ENCODE measurements at places on chromosomes 6 and 20.

DNA sequence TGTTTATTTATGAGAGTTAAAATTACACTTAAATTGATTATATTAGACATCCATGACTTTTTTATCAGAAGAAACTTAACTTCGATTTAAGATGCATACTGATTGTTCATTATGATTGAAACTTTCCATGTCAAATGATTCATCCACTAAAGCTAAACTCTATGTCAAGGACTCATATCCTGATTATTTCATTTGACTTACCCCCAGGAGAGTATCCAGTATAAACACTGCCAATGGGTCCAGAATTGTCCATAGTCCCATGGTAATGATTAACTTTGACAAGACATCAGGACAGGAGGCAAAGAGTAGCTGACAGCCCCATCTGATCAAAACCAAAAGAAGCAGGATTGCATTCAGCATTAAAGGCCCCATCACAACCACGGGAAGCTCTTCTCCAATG lies 709.9 kb downstream of the TFAP2A start:
- peak; percentile 8 for DNase-seq

GRCh38 chr6:139568151-139568955 lies 193.9 kb upstream of the CITED2 start:
- DNase-seq = no peak

DNA sequence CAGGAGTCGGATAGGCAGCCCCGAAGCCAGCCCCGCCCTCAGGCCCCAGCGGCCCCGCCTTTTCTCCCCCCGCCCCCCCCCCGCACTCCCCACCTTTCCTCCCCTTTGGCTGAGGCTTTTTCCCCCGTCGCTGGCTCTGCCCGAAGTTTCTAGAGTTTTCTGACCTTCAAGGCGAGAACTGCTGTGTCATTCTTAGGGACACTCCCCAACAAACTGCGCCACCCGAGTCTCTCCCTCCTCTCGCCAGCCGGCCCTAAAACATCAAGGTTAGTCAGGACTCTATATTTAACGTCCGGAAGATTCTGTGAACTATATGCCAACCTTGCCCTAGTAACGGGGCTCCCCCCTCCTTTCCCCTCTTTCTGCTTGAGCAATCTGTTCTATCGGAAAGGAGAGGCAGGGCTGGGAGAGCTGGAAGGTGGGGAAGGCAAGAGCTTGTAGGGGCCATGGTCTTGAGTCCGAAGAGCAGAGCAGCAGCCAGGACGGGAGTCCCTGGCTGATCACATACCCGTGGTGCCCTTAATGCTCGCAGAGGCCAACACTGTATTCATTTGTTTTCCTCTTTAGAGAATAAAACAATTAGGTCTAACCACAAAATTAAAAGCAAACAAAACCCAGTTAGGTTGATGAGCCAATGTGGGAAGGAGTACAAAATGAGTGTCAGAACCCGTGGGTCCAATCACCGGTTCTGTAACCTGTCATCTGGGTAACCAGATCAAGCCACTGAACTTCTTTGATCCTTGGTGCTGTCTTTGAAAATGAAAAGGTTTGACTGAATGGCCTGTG lies 5.3 kb upstream of the HSPA1B start:
- DNase-seq = no peak

DNA sequence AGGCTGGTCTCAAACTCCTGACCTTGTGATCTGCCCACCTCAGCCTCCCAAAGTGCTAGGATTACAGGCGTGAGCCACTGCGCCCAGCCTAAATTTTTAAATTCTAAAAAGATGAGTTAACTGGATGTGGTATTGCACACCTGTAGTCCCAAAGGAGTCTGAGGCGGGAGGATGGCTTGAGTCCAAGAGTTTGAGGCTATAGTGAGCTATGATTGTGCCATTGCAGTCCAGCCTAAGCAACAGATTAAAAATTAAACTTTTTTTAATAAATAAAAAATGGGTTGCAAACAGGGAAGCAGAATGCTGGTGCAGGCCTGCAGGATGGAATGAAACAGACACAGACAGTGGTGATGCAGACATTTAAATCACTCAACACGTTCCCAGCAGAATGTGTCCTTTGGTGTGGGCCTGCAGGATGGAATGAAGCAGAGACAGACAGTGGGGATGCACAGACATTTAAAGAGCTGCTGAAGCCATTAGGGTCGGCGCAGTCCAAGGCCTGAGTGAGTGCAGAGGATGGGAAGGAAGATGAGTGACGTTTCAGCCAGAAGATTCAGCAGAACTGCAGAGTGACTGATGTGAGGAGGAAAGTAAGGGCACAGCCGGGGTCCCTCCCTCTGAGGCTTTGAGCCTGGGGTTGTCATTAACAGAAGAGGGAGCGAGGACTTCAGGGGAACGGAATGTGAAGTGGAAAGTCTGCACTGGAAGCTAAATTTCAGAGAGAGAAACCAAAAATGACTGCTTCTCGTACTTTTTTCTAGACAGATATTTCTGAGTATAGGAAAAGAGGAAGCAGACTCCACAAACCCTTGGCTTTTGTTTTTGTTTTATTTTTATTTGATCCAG lies 117.5 kb downstream of the RIN2 start:
- peak; percentile 62 for DNase-seq

- DNase-seq = no peak
These were observed 82.9 kb upstream of the MARCKS start for GRCh38 chr6:113774127-113774825.

- no peak for DNase-seq
These were observed 21.3 kb upstream of the BEND6 start for GRCh38 chr6:56933650-56934049.

- DNase-seq = no peak
These were observed 37.3 kb downstream of the TFEB start for GRCh38 chr6:41697861-41698781.

DNA sequence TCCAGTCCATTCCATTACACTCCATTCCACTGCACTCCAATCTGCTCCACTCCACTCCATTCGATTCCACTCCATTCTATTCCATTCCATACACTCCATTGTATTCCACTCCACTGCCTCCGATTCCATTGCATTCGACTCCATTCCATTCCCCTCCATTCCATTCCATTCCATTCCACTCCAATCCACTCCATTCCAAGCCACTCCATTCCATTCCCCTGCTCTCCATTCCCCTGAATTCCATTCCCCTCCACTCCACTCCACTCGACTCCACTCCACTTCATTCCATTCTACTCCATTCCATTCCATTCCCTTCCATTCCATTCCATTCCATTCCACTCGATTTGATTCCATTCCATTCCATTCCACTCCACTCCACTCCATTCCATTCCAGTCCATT lies 25.7 kb upstream of the DEFB125 start:
- DNase-seq = no peak

GRCh38 chr6:13965582-13966127 lies 40.9 kb downstream of the RNF182 start:
- no peak for DNase-seq

DNA sequence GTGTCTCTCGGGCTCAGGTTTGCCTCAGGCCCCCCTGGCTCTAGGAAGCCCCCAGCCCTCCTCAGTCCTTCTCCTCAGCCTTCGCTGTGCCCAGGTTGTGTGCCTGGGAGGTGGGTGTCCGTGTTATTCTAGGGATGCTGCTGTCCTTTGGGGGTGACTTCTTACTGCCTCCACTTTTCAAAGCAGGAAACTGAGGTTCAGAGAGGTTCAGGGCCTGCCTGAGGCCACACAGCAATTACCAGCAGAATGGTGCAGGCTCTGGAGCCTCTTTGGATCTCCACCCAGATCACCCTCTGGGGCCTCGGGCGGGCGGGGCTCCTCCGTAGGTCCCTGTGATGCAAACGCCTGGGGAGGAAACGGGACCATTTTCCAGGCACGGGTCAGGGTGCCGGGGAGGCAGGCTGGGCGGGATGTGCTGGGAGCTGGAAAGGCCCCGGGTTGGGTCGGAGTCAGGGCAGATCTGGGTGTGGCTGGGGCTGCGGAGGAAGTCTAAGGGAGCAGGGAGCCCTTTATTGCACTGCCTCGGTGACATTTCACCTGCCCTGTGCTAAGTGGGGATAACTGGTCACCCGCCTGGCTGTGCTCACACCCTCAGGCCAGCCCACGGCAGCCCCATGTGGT lies 23.2 kb downstream of the GATA5 start:
- DNase-seq = no peak

DNA sequence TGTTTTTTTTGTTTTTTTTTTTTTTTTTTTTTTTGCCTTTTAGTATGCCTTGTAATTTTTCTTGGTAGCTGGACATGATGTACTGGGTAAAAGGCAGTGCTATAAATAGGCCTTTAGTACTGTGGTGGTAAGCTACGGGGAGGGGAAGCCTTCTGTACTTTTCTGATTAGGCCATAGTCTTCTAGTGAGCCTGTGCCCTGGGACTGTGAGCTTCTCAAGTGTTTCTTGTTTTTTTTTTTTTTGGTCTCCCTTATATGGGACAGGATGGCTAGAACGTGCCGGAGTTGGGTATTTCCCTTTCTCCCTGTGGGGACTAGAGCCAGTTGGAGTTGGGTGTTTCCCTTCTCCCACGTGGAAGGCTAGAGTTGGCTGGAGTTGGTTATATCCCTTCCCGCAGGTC lies 59.4 kb upstream of the PRELID3B start:
- no peak for DNase-seq

DNA sequence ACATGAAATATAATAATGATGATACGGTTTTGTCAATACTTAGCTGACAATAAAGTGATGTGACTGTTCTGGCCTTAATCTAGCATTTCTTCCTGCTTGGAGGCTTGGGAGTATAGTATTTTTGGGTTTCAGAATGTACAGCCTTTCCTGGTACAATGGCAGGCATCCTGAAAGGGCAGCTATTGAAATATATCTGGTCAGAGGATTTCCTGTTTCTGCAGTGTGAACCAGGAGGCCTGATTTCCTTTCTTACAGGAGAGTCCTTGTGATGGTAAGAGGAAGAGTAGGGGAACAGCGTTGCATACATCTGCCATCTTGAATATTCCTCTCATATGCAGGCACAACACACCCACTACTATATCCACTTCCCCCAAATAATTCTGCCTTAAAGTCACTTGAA lies 93.7 kb downstream of the MYO6 start:
- no peak for DNase-seq

DNA sequence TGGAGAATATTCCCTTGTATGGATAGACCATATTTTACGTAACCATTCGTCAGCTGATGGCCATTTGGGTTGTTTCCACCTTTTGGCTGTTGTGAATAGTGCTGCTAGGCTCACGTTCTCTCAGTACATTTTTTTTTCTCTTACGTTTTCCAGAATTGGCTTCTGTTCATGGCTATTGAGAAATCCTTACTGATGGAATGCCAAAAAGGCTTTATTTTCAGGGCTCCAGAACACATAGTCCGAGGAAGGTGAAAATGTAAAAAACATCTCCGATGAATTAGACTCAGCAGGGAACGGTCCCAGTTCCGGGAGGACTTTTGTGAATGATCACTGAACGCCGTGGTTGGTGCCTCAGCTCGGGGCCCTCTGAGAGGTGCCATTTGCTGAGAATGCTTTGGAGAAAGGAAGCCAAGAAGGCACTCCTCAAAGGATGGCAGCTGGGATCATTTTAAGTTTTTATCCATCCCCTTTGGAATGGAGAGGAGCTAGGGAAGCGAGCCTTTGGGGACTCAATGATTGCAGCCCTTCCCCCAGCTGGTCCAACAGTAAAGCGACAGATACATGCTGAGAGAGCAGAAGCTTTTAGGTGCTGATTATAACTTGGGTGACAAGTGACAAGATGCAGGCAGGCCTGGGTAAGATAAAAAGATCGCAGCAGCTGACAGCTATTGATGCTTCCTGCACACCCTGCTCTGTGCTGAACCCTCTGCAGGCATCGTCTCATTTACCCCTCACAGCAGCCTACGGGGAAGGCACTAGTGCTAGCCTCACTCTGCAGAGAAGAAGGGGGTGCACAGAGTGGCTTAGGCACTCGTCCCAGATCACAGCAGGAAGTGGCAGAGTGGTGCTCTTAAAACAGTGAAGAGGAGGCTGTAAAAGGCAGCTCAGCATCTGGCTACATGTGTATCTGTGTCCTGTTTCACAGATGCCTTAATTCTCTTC lies 133.4 kb upstream of the KCNG1 start:
- no peak for DNase-seq

DNA sequence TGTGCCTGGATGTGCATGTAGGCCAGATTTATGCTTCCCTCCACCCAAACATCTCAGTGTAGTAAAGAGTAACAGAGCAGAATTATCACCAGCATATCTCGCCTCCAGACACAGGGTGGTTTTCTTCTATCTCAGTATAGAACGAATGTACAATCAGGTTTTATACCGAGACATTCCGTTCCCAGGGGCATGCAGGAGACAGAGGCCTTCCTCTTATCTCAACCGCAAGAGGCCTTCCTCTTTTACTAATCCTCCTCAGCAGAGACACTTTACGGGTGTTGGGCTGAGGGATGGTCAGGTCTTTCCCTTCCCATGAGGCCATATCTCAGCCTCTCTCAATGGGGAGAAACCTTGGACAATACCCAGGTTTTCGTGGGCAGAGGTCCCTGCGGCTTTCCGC lies 36.4 kb upstream of the MC3R start:
- no peak for DNase-seq

- DNase-seq = no peak
These were observed 124.3 kb upstream of the MLIP start for GRCh38 chr6:53986721-53987521.

DNA sequence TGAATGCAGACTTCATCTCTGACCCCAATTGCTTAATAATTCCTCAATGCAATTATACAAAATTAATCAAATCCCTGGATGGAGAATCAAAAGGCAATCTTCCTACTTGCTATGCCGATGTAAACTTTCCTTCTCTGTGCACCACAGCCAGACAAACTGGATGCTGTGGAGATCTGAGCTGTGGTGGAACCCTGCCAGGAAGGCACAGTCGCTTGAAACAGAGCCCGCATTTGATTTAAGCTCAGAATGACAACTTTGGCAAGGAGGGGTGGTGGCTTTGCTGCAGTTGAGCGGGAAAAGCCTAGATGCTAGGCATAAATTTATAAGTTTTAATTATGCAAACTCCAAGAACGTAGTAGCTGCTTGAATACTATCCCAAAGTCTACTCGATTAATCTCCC lies 190.8 kb downstream of the MTFR2 start:
- DNase-seq = no peak

DNA sequence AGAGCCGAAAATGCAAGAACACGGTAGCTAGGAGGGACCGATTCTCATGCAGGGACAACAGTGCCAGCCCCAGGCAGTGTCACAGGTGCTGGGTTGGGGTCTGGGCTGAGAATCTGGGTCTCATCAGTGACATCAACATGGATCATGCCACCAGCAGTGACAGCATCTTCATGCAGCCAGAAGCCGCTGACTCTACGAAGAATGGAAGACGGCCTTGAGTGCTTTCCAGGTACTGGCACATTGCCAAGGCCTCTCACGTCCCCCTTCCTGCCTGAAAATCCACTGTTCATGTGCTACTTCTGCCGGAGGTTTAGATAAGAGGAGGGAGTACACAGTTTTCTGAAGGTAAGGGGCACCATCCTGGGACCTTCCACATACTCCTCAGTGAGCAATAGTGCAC lies 141.1 kb upstream of the FOXQ1 start:
- no peak for DNase-seq

Measured in ACHN (cell line).